Smooth muscle cell of the brain vasculature (primary cell): ENCODE measurements at places on chromosomes 16 and 17.

DNA sequence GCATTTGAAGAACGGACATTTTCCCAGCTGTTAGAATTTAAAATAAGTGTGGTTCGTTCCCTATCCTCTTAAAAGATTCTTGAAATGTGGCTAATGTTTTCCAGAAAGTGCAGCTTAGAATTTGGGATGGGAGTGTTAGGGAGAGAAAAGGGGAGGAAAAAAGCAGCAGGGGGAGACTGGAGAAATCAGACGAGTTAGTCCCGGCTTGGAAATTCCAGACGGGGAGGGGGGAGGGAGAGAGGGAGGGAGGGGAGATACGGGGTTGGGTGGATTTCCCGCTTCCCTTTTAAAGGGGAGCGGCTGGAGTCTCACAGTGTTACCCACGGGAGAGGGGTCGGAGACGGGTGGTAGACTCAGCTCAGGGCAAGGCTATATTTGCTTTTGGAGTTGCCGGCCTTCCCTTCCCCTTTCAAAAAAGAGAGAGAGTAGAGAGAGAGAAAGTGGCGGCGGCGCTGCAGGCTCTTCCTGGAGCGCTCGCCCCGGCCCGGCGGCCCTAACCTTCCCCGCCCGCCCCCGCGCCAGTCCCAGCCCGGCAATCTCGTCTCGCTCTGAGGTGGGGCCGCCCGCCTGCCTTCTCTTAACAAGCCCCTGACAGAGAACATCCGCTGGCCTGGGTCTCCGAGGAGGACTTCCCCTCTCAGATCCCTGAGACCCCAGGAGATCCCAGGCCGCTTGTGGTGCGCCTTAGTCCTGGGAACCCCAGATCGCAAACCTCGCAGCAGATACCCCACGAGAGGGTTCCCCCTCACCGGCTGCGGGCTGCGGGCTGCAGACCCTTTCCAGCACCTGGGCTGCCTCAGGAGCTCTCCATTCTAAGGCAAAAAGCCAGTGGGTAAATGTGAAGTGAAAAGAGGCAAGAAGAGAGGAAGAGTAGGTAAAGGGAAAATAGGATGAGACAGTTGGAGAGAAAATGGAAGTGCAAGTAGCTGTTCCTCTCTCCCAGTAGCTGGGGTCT lies 6.6 kb downstream of the IGF2BP1 start:
- no peak for DNase-seq

DNA sequence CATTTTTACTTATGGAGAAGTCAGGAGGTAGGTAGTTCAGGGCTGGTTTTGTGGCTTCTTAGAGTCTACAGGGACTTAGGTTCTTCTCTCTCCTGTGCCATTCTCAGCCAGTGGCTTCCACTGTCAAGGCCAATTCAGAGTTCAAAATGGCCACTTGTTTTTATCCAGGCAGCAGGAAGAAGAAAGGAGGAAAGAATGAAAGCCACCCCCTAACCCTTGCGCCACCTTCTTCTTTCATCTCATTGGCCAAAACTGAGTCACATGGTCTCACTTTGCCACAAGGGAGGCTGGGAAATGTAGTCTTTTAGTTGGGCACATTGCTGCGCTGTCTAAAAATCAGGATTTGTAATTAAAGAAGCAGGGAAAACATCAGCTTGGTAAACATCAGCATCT lies 60.8 kb upstream of the MED9 start:
- DNase-seq = no peak

- DNase-seq = no peak
Measured at GRCh38 chr17:329784-330420, 22.7 kb downstream of the RPH3AL start.

GRCh38 chr17:83050651-83051395 lies 28.6 kb upstream of the METRNL start:
- DNase-seq = no peak

DNA sequence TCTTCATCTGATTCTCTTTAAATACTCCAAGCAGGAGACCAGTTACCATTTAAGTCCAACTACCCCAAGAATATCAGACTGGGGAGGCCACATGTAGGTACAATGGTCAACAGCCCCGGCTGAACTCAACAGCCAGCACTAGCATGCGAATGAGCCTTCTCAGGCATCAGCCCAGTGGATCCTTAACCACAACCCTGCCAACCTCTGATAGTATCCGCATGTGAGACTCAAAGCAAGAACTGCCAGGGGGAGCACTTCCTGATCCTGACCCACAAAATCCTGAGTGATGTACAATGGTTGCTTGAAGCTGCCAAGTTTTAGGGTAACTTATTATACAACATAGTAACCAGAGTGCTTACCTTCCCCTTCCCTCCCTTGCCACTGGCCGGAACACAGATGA lies 4.0 kb downstream of the PYY start:
- DNase-seq = no peak

- no peak for DNase-seq
Measured at GRCh38 chr16:66041907-66042306, 324.6 kb upstream of the CDH5 start.
